ENCODE measurements at places on chromosomes 4 and X.

DNA sequence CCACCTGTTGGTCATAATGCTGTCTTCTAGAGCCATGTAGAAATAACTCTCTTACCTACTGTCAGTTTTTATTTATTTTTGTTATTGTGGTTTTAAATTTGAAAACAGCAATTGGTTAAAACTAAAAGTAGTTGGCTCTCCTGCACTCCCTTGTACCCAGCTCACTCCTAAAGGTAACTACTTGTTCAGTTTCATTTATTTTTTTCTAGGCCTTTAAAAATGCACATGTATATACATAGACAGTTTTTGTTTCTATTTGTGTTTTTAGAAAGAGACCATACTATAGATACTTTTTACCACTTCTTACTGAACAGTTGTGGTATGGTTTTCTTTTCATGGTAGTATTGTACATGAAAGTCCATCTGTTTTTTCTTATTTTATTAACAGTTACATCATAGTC lies 16.8 kb downstream of the SMAD1 start:
- no peak for DNase-seq

GRCh38 chr4:28009541-28009940 lies 1148.9 kb downstream of the STIM2 start:
- DNase-seq, result no peak

DNA sequence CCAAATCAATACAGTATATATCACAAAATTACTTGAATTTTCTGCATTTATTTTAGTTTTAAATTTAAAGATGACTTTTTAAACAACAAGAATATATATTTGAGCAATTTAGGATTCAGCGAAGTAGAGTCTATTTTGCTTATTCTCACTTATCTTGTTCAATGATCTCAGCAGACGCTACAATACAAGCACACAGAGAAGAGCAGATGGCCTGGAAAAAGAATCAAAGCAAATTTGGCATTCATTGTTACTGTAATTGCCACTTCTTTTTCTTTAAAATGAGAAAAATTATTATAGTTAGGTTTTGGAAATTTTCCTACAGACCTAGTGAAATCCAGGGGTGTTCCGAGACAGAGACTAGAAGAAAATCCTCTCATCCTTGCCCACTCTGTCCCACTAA lies 57.5 kb downstream of the NPY1R start:
- DNase-seq, result no peak

DNA sequence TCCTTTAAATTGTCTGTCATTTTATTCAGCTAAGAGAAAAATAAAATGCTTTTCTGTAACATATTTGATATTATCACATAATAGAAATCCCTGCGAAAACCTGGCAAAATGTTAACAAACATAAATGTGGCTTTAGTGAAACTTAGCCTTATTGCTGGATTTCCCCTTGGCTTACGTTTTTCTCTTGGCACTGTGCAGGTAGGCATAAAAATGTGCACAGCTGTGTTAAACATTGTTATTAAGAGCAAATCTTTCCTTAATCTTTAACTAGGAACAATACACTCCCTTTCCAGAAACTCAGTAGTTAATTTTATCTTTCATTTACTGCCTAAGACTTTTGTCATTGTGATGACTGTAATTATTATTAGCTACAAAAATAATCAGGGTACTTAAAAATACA lies 202.4 kb upstream of the GNPDA2 start:
- no peak for DNase-seq

DNA sequence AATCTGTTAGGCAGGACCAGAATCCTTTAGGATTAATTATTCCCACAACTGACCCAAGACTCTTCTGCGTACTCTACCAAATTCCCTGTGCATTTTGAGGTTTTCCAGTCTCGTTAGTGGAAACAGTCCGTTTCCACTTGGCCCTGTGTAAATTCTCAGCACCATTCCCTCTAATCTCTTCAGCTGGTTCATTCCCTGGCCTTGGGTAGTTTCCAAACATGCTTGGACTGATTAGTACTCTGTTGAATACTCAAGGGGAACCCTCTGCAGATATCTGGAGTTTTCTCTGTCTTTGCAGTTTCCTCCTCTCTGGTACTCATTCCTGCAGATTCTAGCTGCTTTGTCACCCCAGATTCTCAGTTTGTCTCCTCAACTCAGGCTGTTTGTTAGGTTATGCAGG lies 80.4 kb downstream of the ZFX start:
- no peak for DNase-seq

DNA sequence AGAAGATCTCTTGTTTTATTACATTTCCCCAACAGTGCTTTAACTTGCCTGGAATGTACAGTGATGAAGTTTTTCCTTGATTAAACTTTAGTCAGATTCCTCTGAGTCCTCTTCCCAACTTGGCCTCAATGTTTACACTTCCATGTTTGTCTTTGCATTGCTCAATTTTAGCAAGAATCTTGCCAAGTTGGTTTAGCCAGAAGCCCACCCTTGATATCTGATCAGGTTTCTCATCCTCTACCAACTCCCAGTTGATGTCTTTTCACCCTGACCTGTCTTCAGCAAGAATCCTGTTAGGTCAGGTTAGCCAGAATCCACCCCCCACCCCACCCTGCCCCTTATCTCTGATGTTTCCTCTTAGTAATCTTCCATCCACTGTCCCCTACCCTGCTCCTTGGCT lies 120.9 kb downstream of the MBNL3 start:
- no peak for DNase-seq

- no peak for DNase-seq
Measured at GRCh38 chr4:104896660-104897645, 249.7 kb upstream of the TET2 start.

- DNase-seq, result no peak
Measured at GRCh38 chrX:24619647-24620046, 27.5 kb downstream of the PCYT1B start.

DNA sequence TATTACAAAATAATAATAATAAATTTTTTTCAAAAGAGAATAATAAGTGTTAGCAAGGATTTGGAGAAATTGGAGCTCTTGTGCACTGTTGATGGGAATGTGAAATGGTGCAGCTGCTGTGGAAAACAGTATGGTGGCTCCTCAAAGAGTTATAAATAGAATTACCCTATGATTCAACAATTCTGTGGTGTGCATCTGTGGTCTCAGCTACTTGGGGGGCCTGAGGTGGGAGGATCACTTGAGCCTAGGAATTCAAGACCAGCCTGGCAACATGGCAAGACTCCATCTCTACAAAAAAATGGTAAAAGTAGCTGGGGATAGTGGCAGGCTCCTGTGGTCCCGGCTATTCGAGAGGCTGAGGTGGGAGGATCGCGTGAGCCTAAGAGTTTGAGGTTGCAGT lies 19.6 kb downstream of the MND1 start:
- DNase-seq, result no peak

DNA sequence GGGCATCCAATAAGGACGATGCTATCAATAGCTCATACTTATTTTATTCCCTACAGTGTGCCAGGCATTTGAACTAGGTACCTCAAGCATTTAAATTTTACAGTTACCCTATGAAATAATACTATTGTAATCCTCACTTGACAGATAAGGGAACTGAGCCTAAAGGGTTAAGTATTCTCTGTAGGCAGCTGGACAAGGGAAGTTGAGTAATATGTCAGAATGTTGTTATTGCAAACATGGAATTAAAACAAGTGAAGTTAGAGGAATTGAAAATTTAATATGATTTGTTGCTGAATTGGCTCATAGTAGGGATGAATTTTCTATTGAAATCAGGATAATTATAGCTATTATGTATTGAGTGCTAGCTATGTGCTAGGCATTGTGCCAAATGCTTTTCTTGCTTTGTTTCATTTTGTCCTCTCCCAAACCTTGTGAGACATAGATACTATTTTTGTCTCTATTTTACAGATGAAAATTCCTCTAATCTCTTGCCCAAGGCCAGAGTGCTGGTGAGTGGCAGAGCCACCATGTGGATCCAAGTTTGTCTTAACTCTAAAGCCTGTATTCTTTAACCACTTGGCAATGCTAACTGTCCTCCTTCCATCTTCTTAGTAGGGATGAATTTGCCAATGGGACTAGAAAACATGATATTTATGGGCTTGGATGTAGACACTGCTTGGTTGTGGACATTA lies 58.1 kb downstream of the TMEM164 start:
- DNase-seq, result no peak

DNA sequence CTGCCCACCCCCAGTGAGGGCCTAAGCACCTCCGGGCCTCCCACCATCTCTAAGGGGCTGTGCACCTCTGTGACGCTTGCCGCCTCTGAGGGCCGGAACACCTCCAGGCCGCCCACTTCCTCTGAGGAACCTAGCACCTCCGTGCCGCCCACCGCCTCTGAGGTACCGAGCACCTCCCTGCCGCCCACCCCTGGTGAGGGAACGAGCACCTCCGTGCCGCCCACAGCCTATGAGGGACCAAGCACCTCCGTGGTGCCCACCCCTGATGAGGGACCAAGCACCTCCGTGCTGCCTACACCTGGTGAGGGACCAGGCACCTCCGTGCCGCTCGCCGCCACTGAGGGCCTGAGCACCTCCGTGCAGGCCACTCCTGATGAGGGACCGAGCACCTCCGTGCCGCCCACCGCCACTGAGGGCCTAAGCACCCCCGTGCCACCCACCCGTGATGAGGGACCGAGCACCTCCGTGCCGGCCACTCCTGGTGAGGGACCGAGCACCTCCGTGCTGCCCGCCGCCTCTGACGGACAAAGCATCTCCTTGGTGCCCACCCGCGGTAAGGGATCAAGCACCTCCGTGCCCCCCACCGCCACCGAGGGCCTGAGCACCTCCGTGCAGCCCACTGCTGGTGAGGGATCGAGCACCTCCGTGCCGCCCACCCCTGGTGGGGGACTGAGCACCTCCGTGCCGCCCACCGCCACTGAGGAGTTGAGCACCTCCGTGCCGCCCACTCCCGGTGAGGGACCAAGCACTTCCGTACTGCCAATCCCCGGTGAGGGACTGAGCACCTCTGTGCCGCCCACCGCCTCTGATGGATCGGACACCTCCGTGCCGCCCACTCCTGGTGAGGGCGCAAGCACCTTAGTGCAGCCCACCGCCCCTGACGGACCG lies 977 bp downstream of the MAGEE1 start:
- DNase-seq, result peak; percentile 19

GRCh38 chr4:176464748-176465147 lies 145.0 kb downstream of the SPCS3 start:
- DNase-seq, result no peak

- DNase-seq, result no peak
Measured at GRCh38 chr4:26557164-26557563, 26.7 kb upstream of the TBC1D19 start.

GRCh38 chr4:173834151-173834550 lies 304.1 kb upstream of the HAND2 start:
- no peak for DNase-seq

DNA sequence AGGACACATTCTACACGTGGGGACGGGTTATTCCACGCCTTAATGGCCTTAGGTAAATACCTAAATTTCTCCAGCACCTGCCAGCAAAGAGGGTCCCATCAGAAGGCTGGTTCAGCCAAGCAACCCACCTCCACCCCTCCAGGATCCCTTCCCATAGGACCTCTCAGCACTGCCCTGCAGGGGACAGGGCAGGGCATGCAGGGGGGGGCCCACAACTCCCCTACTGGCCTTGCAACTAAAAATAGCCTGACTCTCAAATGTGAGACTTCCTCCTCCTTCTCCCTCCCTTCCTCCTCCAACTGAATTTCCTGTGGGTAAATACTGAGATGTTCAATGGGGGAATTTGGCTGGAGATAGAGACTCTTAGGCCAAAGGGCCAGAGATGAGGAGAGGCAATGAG lies 6.3 kb downstream of the LAS1L start:
- no peak for DNase-seq

- no peak for DNase-seq
Measured at GRCh38 chr4:155608225-155608885, 58.3 kb upstream of the GUCY1A1 start.

- DNase-seq, result no peak
Measured at GRCh38 chr4:185020293-185020808, 2.1 kb downstream of the HELT start.

- no peak for DNase-seq
Measured at GRCh38 chr4:130054908-130055307, 959.0 kb downstream of the C4orf33 start.

- peak; percentile 39 for DNase-seq
Measured at GRCh38 chrX:48897157-48897624, 377 bp downstream of the TIMM17B start.

GRCh38 chr4:18381186-18381585 lies 359.6 kb upstream of the LCORL start:
- DNase-seq, result no peak

DNA sequence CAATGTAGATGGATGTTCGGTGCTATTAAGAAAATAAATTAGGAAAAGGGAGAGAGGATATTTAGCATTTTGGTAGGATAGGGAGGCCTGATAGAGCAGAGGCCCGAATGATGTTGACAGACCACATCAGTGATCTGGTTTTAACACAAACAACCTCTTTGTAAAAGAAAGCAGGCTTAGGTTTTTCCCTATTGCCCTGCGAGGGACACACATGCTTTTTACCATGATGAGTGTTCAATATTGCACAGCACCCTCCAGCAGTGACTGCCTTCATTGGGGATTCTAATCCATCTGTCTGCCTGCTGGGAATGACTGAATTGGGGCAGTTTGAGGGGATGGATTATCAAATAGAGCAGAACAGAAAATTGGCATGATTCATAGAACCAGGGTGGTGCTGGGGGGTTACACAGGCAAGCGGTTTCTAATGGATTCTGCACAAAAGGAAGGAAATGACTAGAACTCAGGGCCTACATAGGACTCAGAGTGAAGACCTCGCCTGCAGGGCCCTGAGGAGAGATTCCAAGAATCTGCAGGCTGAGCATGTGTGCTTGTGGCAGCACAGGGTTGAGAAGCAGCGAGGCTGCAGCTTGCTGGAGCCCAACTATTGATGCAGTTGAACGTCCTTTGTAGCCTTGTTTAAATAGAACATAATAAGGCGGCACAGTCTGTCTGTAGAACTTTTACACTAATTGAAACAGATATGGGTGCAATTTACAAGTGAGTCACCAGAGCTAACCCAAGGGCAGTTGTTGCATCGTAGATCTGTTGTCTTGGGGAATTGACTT lies 58.0 kb downstream of the RHOH start:
- no peak for DNase-seq

DNA sequence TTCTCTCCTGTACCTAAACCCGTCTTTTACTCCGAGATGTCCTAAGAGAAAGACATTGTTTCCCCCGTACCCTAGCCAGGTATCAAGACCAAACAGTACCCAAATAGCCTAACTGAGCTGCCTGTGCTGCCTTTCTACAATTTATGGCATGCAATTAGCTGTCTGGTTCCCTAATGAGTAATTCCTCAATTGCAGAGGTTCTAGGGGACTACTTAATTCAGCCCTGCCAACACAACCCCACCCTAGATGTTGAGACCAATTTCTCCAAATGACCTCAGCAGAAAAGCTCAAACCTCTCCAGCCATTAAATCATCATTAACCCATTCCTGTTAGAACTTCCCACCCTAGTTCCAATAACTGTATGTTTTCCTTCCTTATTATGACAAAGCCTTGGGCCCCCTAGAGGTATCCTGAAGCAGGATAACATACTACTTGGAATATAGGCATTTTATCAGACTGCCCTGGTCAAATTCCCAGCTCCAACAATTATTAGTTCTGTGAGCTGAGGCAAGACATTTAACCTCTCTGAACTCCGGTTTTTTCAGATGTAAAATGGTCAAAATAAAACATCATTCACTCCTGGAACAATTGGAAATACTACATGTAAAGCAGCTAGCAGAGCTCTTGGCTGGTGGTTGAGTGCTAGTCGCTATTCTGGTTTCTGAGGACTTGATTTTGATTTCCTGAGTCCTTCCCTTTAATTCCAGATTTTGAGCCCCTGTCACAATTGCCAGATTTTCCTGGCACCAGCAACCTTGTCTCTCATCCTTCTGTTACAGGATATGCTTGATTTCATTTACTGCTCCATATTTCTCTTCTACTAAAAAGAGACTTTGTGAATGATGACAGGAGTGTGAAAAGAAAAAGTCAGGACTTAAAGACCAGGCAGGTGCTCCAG lies 244.6 kb upstream of the TENM3 start:
- no peak for DNase-seq

- peak; percentile 39 for DNase-seq
Measured at GRCh38 chr4:139556724-139557555, 921 bp upstream of the SETD7 start.
